Effector CD4-positive, alpha-beta T cell (primary cell): ENCODE measurements at places on chromosomes 2 and 18.
A peak's percentile ranks its signal among the peaks of the same experiment; 100 is the strongest.

GRCh38 chr2:115460008-115460407 is 1017.6 kb downstream of the DPP10 start:
- DNase-seq, result no peak

- DNase-seq, result peak; percentile 19
Observed at GRCh38 chr2:127640082-127641072, 5.6 kb upstream of the GPR17 start.

DNA sequence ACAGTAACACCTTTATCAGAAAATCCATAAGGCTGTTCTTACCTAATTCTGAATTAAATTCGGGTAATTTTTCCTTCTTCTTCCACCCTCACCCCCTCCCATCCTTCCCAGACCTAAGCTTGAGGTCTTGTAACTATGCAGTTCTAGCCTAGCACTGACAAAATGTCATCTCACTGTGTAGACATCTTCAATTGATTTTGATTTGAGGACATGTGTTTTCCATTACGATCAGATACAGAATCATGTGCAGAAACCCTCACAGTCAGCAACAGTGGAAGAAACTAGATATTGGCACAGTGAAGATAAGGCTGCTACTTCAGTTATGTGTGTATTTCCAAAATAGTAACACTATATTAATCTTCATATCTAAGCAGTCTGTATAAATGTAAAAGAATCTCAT is 244.6 kb downstream of the THSD7B start:
- no peak for DNase-seq

- DNase-seq, result no peak
Observed at GRCh38 chr18:33432857-33433256, 7.7 kb downstream of the CCDC178 start.
